ENCODE measurements at places on chromosomes 12 and 14. TPM values are rescaled to one million over a fixed set of nuclear protein-coding genes. Genes with fewer than 3 reads are reported as not detected.
A peak's percentile ranks its signal among the peaks of the same experiment; 100 is the strongest.

Gene TUNAR
- not detected for total RNA-seq

DNA sequence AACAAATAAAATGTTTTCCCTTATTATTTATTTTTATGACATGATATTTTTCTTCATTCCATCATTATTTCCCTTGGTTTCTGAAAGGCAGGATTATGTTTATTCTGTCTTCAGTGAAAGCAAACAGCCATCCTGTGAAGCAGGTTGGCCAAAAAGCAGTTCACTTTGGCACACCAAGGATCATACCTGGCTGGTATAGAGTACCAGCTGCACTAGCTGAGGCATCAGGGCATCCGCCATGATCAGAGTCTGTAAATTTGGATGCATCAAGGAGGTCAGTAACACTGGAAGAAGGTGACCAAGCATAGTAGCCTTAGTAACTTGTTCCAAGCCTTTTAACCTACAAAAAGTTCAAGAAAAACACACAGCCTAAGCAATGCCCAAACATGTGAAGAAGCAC is 123.3 kb downstream of the HECTD4 start:
- DNase-seq = no peak

DNA sequence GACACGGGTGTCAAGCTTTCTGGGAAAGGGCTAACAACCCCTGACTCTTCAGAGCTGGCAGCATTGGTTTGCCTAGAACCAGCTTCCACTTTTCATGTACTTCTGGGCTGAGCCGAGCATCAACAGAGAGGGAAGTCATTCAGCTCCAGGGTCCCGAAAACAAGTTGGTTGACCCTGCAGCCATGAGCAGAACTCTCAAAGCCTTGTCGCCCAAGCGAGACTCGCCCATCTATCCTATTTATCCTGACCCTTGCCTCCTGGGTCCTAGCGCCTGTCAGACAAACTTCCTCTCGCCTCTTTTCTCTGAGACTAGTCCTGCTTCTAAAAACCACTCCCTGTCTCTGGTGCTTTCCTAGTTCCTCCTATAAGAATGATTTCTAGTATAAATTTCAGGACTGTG is 47.9 kb downstream of the ASCL4 start:
- DNase-seq = no peak

Gene TAS2R10
- not detected for total RNA-seq

DNA sequence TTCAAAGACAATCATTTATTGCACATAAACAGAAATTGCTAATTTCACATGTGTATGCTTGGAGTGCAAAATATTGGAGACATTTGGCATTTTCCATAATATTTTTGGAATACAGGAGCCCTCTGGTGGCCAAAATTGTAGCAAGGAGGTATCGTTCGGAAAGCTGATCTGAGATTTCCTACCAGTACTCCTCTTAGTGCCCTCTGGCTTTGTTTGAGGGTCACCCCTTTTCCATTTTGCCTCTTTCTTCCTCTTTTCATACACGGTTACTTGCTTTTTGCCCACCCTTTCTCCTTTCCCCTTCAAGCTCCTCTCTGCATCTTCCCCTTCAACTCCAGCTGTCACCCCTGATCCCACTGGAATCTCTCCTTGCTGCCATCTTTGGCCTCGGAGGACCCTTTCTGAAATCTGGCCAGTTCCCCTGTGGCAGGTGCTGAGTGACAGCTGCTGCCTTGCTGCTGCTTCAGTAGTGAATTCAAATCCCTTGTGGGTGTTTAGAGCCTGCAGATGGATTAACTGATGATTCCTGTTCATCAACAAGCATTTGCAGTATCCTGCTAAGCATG is 164.6 kb upstream of the PARP11 start:
- DNase-seq = peak; percentile 48

DNA sequence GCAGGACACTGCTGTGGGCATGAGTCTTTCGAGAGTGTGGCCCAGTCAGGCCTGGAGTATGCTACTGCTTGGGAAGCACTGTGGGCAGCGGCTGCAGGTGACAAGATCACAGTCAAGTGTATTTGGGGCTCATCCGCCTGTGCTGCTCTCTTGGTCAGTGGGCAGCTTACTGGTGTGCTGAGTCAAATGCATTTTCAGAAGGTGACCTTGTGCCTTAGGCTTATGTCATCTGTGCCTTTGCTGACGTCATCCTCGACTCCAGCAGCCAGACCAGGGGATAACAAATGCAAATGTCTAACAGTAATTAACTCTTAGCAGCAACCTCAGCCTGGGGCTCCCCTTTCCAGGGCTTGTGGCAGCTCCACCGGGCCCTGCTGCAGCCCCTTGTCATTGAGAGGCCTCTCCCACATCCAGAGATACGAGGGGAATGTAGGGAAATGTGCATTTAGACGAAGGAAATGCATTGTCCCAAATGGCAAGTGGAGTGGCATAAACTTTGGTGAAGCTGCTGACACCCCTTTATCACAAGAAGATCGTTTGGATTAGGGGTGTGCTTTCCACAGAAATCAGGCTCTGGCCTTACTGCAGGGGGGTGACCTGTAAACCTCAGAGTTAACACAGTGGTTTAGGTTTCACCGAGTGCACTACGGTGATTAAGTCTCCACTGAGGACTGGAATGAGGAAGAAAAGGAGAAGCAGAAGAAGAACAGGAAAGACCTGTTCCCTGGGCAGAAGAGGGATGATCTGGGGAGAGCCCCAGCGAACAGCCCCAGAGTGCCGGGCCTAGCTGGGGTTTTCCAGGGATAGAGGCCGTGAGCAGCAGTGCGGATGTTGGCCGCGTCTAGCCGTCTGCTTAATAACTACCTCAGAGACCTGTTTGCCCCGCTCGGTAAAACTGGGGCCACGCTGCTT is 39.7 kb downstream of the PSMA6 start:
- no peak for DNase-seq

DNA sequence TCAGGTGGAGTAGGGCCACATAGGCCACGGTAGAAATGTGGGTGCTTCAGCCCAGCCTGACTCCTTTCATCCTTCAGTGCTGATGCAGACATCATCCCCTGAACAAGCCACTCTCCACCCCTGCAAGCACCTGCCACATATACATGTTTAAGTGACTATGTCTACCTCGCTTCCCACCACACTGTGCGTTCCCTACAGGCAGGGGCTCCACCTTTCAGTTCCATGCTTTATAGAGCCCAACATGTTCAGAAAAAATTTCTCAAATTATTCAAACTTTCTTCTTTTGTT is 11.6 kb downstream of the SLC7A7 start:
- no peak for DNase-seq

Gene FAM181A
- not detected for total RNA-seq

Gene NACA
- total RNA-seq = 1,190 TPM

Gene GYS2
- total RNA-seq = 0.72 TPM

Gene KLHL33
- total RNA-seq = 2.0 TPM

DNA sequence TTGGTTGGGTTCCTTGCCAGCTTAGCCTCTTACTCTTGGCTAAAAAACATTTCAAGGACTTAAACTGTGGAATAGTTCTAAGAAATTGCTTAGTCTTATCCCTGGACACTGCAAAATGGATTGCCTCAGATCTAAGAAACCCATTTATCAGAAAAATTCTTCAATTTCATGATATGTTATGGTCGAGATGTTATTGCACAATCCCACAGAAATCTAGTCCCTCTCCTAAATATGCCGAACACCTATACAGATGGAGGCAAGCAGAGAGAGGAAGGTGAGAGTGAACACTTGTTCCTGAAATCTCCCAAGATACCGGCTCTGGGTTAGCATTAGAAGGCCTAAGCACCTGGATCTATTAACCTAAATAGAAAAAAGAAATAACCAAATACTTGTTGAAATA is 267.2 kb downstream of the PAWR start:
- no peak for DNase-seq

Gene SERPINA6
- total RNA-seq = not detected

Gene ALX1
- total RNA-seq = not detected

- DNase-seq = no peak
Observed at GRCh38 chr12:128726886-128727285, 96.9 kb downstream of the SLC15A4 start.

- no peak for DNase-seq
Observed at GRCh38 chr12:32273063-32273522, 126.3 kb upstream of the FGD4 start.

DNA sequence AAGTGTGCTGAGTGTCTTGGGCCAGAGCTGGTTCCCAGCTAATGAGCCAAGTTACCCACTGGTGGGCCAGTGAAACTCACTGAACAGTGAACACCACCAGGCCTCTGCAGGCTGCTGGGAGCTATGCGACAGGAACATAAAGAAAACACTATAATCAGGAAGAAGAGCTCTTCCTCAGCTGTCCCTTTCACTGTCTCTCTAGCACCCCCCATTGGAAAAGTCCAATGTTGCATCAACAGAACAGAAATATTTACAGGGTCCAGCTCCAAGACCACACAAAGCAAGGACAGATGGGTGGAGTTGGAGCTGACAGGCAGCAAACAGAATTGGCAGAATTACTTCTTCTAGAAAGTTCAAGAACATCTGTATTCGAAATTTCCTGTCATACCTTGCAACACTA is 903.6 kb upstream of the TMEM132C start:
- DNase-seq = no peak

Gene HOXC12
- not detected for total RNA-seq

- DNase-seq = no peak
Observed at GRCh38 chr12:1457901-1458300, 136.5 kb downstream of the FBXL14 start.

DNA sequence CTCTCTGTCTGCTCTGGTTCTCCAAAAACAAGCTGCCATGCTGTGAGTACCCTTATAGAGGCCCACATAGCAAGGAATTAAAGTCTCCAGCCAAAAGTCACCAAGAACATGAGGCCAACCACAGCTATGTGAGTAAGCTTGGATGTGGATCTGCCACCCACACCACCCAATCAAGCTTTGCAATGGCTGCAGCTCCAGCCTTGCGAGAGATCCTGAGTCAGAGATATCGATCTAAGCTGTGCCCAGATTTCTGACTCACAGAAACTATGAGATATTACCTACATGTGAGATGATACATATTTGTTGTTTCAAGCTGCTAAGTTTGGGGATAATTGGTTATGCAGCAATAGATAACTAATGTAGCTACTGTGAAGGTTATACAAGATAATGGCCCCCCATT is 15.5 kb upstream of the TMEM233 start:
- no peak for DNase-seq

DNA sequence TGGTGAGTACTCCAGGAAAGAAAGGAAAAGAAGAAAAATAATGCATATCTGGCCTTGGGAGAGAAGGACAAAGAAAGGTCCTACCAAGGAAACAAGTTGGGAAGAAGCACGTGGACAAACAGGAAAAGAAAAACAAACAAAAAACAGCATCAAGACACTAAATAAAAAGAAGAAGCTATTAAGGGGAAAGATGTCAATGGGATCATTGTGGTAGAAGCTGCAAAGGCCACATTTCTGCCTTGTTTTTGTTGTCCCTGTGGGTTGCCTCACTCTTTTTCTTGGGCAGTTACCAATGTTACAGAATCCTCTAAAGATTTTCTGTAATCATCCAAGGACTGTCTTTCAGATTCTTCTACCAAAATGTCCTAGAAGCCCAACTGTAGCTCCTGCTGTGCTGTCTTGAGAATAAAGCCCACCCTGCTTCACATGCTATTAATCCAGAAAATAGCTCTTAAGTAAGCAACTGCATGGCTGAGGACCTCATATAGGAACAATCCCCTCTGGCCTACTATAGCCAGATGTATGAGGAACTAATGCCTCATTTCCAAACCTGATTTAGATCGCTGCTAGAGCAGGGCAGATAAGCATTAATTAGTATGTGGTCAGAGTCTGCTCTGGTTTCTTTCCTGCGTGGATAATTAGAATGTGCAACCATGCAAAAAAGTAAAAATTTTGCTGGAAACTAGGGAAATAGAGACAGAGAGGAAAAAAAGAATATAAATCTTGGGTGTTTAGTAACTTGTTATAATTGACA is 10.2 kb upstream of the CPNE8 start:
- DNase-seq = no peak

- no peak for DNase-seq
Observed at GRCh38 chr12:92132288-92132687, 13.4 kb downstream of the BTG1 start.

DNA sequence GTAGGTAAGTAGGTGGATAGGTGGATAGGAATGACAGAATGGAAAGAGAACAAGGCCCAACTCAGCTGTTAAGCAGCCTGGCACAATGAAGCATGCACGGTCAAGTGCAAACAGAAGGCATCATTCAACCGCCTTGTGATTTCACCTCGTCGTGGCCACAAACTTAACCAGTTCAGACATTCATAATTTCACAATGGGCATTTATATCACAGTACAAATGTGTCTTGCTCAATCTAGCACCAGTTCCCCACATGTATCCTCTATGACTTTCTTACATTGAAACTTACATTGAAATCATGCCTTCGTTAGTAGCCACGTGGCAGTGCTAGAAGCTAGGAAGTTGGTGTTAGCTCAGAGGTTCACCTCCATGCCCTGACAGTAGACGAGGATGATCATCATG is 207.5 kb downstream of the ETV6 start:
- no peak for DNase-seq

GRCh38 chr14:51873221-51873893 is 12.9 kb downstream of the GNG2 start:
- DNase-seq = no peak

Gene CLEC4A
- 0.46 TPM for total RNA-seq

Gene SLC39A5
- not detected for total RNA-seq

Gene MYF6
- not detected for total RNA-seq

Gene IFI27L2
- 43.2 TPM for total RNA-seq

DNA sequence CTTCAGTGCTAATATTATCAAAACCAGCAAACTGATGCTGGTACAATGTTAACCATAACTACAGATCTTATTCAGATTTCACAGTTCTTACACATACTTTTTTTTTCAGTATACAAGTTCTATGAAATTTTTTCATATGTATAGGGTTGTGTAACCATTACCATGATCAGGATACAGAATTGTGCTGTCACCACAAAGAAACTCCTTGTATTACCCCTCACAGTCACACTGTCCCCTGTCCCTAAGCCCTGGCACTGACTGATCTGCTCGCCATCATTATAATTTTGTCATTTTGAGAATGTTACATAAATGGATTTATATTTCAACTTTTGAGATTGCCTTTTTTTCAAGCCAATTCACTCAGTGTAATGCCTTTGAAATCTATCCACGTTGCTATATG is 21.3 kb upstream of the NFKBIA start:
- DNase-seq = no peak

GRCh38 chr14:69483765-69484443 is 624 bp upstream of the PLEKHD1 start:
- DNase-seq = no peak

DNA sequence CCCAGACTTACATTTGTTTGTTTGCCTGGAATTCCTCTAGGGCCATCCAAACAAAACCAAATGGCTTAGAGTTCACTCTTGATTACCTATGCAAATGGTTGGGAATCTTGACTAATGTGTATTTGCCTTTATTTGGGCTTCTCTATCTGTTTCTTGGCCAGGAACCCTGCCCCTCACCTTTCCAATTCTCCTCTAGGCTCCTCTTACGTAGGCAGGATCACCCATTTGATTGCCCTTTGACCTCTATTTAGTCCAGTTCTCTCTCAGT is 123.0 kb upstream of the DYRK2 start:
- DNase-seq = no peak

Gene EML5
- 0.56 TPM for total RNA-seq

Gene HVCN1
- 12.2 TPM for total RNA-seq

GRCh38 chr12:130425698-130426245 is 88.1 kb downstream of the PIWIL1 start:
- no peak for DNase-seq

Gene CIROP
- total RNA-seq = 0.25 TPM

- no peak for DNase-seq
Observed at GRCh38 chr12:25197608-25198007, 2.6 kb downstream of the ETFRF1 start.

Gene LEMD3
- 36.6 TPM for total RNA-seq

Gene ASB2
- total RNA-seq = 0.75 TPM

Measured in omental fat pad (tissue), 4 donors.